ENCODE measurements at places on chromosomes 7 and 10.

GRCh38 chr10:68101066-68101465 lies 8.2 kb upstream of the MYPN start:
- DNase-seq, result no peak

DNA sequence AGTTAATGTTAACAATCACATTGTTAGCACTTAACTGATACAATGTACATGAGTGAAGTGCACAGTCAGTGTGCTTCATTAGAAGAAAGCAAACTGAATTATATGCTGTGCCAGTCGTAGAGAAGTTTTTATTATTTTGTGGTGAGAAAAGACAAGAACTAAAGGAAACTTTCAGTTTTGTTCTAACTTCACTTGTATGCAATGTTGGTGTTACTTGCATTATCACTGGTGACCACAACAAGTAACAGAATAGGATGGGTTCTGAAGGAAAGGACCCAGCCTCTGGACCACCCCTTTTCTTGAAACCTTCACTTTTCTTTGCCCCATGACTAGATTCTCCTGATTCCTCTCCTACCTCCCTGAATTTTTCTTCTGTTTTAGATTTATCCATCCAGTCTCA lies 123.3 kb upstream of the GAD2 start:
- DNase-seq, result no peak

GRCh38 chr7:66899552-66900280 lies 21.3 kb upstream of the TMEM248 start:
- no peak for DNase-seq

DNA sequence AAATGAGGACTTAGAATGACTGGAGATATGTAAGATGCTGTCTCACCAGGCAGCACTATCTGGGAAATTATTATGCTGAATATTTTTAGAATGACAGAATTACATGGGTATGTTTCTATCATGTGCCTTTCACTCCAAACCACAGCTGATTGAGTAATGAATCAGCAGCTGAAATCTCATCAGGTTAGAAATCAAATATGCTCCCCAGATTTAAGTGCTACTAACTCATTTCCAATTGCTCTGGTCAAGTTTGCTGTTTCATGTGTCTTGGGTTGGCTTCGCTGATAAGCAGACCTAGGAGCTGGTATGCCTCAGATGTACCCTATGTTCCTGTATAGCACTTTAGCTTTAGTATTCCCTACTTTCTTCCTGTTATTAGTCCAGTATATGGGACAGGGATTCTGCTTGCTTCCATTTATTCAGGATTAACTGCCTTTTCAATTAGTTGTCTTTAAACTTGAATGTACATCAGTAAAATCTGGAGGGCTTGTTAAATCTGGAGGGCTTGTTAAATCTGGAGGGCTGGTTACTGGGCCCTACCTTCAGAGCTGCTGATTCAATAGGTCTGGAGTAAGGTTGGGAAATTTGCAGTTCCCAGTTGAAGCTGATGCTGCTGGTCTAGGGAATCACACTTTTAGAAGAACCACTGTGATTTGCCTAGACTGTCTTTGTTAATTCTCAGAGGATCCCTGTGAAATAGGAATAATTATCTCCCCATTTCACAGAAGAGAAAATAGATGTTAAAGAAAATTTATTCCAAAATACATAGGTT lies 172.9 kb downstream of the DKK1 start:
- no peak for DNase-seq

DNA sequence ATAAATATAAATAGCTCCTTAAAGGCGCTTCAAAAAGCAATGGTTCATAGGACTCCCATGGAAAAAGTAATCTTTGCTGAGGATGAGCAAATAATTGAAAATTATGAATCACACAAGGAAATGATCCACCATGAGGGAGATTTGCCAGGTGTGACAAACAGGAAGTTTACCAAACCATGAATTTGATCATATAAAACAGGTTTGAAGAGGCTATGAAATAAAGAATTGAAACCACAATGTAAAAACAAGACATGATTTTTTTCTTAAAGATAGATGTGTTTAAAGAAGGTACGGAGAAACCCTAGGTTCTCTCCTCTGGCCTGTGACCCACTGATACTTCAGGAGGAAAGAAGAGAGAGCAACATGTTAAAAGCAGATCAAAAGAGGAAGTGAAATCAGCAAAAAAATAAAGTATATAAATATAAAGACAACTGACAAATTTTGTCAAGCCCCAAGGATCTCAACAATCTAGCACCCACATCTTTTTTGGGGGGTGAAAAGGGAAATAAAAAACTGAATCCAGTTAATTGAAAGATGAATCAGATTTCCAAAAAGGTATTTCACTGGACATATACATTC lies 111.3 kb upstream of the ASAH2 start:
- no peak for DNase-seq

DNA sequence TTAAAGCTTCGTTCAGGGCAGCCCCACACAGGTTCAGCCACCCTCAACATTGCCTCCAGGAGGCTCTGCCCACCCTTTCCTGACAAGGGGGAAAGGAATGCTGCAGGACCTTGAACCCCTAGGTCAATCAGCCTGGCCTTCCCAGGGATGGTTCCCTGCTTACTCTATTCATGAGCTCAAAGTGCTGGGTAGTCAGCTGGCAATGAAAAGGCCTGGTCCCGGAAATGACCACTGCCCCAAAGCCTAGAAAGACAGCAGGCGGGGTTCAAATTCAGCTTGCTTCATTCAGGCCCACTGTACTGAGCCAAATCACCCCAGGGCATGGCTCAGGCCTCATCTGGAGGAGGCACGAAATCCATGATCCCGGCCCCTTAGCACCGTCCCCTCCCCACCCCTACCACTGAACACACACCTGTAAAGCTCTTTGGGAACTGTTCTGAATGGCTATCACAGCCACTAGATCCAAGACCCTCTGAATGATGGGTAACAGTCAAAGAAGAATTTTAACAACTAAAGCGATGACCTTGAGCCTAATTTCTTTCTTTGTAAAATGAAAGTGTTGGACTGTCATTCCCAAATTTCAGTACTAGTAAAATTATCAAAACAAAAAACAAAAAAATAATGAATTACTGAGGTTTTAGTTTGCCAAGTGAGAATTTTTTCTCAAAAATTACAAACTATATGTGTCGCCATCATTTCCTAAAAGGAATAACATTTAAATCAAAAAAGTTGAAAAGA lies 1.0 kb downstream of the URGCP start:
- no peak for DNase-seq

DNA sequence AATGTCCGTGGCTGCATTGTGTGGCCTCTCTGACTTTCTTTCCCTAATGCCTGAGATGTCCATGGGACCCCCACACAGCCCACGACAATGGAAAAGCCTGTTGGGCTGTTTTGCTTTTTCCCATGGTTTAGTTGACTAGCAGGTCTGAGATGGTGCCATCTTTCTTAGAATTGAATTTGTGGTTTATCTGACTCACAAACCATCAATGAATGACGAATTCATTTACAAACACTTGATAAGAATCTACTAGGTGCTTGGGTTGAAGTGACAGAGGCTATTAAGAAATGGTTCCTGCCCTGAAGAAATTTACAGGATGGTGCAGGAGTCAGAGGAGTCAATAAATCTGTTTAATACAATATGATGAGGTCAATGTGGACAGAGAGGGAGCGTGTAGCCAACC lies 75.4 kb downstream of the OTUD1 start:
- no peak for DNase-seq

DNA sequence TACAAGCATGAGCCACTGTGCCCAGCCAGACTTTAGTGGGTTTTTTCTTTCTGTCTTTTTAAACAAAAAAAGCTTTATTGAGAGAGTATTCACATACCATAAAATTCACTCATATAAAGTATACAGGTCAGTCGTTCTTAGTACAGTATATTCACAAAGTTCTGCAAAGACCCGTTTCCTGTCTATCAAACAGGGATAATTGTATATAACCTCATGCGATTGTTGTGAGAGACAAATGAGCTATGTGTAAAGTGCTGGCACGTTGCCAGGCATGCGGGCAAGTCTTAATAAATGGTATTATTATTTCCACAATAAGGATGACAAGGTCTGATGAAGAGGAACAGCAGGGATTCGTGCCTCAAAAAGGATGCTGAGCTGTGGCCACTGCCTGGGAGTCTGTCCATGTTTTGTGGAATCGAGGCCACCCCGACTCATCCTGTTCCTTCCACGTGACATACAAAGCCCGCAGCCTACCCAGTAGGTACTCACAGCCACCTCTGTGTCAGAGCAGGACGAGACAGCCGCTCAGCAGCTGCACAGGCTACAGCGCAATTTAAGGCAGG lies 51.6 kb downstream of the SMKR1 start:
- no peak for DNase-seq

- no peak for DNase-seq
Measured at GRCh38 chr7:44515590-44516268, 25.3 kb upstream of the NUDCD3 start.

DNA sequence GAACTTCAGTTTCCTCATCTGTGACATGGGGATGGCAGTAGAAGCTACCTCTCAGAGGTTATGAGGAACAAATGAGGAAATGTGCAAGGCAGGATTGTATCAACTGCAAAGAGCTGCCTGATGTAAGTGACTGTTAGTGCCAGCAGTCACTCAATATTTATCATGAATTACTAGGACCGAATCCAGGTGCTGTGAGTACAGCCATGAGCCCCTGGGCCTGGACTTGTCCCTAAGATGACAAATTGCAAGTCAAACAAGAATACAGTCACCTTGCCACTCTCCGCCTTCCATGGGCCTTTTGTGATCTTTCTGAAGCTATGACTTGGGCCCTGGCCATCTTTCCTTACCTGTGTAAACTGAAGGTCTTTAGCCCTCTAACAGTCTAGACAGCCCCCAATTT lies 27.7 kb upstream of the TLX1 start:
- no peak for DNase-seq

GRCh38 chr10:95121904-95122303 lies 52.6 kb upstream of the CYP2C8 start:
- DNase-seq, result no peak
